ENCODE measurements at places on chromosomes 5 and 9. TPM values are rescaled to one million over a fixed set of nuclear protein-coding genes. Genes with fewer than 3 reads are reported as not detected.

GRCh38 chr5:151113651-151114050, 32.8 kb upstream of the TNIP1 start:
- no peak for DNase-seq

GRCh38 chr5:169004551-169004950, 296.4 kb downstream of the SLIT3 start:
- no peak for DNase-seq

Gene NFX1
- 35.6 TPM for total RNA-seq

GRCh38 chr9:565528-565927, 276.0 kb upstream of the DMRT1 start:
- DNase-seq, result no peak

GRCh38 chr5:83085106-83085505, 7.8 kb downstream of the XRCC4 start:
- no peak for DNase-seq

Gene TOR1A
- total RNA-seq, result 58.5 TPM

- DNase-seq, result no peak
Observed at GRCh38 chr5:65094279-65094678, 325.5 kb downstream of the CWC27 start.

Gene PLEKHG4B
- 0.10 TPM for total RNA-seq

Measured in activated CD4-positive, alpha-beta T cell treated with anti-CD3 and anti-CD28 coated beads, Interleukin-2, amount 10 ng/mL, durations not matched to agents 7 days and 5 days (primary cell).